ENCODE measurements at places on chromosomes 16 and 17.

GRCh38 chr17:11645426-11645825, 47.2 kb downstream of the DNAH9 start:
- no peak for DNase-seq

DNA sequence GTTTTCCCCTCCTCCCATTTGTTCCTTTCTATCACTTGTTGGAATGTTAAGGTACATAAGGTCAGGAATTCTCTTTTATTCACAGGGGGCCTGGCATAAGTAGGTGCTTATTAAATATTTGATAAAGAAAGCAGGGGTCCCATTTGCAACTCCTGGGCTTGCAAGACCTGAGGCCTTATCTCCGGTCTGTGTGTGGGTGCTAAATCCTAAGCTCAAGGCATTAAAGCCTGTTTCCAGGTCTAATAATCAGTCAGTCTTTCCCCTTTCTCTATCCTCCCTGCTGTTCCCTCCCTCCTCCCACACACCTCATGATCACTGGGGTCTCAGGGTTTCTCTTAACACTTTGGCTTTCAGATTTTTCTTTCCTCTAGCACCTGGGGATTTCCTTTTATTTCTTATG, 17.1 kb downstream of the NTN1 start:
- no peak for DNase-seq

- DNase-seq = no peak
Measured at GRCh38 chr17:34765291-34765690, 185.9 kb downstream of the TMEM132E start.

DNA sequence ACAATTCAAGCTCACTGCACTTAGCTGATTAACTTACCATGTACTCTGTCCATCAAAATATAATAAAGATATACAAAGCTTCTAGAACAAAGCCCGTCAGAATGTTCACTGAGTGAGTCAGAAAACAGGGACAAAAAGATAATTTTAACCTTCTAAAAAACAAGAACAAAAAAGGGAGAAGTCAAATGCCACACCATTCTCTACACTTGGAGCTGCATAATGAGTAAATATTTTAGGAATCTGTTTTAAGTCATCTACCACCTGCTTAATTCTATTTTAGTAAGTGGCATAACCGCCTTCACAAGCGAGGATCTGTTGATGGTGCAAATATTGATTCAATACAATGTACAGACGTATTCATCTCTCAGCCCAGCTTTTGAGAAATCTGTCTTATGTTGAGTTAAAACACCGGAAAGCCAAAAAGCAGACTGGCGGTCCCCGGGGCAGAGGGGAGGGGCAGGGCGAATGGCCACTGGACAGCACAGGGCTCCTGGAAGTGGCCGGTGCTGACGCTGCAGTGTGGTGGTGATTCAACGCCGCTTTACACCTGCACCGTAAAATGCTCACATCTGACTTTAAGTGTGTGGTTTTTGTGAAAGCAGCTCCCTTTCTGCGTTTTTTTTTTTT, 20.1 kb downstream of the RAB40B start:
- no peak for DNase-seq

DNA sequence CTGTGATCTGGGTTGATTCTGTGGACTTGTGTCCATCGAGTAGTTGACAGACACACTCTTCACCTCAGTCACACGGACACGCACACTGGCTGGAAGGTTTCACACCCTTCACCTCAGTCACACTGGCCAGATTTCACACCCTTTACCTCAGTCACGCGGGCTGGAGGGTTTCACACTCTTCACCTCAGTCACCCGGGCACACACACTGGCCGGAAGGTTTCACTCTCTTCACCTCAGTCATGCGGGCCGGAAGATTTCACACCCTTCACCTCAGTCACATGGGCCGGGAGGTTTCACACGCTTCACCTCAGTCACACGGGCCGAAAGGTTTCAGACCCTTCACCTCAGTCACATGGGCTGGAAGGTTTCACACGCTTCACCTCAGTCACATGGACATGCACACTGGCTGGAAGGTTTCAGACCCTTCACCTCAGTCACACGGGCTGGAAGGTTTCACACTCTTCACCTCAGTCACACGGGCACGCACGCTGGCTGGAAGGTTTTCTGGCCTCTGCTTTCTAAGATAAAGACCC, 96.2 kb downstream of the PGS1 start:
- no peak for DNase-seq

GRCh38 chr17:61402073-61402541, 2.5 kb downstream of the TBX2 start:
- no peak for DNase-seq

DNA sequence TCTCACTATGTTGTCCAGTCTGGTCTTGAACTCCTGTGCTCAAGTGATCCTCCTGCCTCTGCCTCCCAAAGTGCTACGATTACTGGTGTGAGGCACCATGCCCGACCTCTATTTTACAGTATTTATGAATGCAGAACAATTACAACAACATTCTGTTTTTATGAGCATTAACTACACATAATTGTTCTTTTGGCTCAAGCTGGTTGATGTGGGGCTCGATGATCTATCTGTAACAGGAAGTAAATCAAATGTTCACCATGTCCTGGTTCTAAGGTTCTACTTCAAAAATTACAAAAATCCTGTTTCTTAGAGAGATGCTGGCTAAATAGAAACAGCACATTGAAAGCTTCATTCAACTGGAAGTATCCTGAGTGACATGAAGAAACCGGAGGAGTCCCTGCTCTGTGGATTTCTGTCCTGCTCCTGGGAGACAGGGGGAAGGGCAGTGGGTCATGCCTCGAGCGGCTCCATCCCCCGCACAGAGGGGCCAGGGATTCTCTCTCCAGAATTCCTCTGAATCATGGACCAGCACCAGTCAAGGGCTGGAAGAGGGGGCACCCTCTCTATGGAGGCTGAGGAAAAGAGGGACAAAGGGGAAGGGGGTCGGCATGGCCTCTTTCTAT, 31.5 kb downstream of the FA2H start:
- no peak for DNase-seq

DNA sequence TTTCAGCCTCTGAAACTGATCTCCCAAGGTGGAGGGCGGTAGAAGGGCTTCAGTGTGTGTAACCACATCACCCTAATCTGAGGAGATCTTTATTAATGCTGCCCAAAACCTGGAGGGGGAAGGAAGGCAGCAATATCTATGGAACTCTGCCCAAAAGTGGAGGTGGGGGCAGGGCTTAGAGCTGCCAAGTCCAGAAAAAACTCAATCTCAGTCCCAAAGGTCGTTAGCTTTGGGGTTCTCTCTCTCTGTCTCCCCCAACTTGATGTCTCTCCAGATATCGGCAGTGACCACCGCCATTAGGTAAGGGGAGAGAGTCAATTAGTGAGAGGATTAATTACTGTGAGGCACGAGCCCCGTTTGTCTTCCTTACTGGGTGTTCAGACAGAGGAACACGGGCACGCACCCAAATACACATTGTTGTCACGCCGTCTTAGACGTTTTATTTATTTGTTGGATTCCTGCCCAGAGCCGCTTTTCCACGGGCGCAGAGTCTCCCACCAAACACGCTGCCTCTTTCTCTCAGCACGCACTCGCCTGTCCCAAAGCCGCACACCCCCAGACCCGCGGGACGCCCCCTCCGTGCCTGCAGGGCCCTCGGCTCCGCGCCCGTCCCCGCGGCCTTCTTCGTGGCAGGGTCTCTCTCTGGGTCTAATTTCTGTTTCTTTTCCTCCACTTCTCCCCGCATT, 5.4 kb upstream of the LHX1 start:
- DNase-seq = peak; percentile 22

DNA sequence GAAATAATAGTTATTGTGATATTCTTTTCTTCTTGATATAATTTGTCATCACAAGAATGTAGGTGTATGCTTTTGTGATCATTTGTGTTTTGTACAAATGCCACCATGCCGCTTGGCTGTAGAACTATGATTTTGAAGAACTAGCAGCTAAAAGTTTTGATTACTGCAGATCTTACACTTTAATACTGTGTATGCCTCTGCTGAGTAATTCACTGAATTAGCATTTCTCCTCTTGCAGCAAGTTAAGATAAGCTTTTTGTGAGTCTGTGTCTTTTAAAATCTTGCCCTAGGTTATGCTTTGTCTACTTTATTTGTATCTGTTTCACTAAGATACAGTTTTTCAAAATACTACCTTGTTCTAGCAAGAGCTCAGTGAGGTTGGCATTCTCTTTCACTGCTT, 326.5 kb upstream of the TBX2 start:
- DNase-seq = no peak

GRCh38 chr16:84138824-84139627, 6.0 kb downstream of the HSDL1 start:
- peak; percentile 35 for DNase-seq

- no peak for DNase-seq
Measured at GRCh38 chr17:33469421-33469820, 176.3 kb upstream of the ASIC2 start.

DNA sequence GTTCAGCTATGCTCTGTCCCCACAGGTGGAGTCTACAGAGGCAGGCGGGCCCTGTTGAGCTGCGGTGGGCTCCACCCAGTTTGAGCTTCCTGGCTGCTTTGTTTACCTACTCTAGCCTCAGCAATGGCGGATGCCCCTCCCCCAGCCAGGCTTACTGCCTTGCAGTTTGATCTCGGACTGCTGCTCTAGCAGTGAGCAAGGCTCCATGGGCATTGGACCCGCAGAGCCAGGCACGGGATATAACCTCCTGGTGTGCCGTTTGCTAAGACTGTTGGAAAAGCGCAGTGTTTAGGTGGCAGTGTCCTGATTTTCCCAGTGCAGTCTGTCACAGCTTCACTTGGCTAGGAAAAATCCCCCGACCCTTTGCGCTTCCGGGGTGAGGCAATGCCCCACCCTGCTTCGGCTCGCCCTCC, 89.1 kb downstream of the BCAS3 start:
- DNase-seq = no peak

DNA sequence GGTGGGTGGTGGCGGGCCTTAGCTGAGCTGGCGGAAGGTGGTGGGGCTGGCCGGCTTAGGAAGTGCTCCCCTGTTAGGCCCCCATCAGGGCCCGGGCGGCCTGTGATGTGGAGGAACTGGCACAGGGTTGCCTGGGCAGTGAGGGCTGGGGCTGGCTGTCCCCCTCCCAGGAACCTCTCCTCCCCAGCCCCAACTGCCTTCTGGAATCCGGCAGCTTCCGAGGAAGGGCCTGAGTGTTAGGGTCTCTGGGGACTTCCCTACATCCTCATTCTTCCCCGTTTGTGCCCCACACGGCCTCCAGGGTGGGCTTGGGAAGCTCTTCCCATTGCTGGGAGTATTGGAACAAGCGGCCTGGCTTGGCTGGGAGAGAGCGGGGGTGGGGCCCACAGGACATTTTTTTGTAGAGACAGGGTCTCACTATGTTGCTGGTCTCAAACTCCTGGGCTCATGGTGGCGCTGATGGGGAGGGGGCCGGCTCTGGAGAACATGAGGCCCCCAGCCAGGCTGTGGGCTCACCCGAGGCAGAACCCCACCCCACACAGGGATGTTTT, 89.9 kb upstream of the CIBAR2 start:
- DNase-seq = peak; percentile 25

GRCh38 chr16:10980813-10981212, 36.4 kb downstream of the CLEC16A start:
- no peak for DNase-seq

DNA sequence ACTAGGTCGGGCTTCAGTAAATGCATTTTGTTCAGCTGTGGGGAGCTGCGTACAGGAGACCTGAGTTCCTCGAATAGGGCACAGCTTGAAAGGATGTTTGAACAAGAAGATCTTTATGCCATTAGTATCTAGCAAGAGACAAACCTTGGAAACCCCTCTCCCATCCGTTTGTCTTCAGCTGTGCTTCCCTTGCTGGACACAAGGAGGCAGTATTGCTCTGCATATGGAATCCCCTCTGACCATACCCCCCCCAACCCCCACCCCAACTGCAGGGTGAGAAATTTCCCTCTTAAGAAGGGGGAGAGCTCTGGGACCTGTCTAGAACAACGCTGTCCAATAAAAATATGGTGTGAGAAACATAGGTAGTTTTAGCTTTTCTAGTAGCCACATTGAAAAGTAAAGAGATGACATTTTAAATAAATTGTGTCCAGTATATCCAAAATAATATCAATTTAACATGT, 1.6 kb downstream of the MRM1 start:
- peak; percentile 71 for DNase-seq

DNA sequence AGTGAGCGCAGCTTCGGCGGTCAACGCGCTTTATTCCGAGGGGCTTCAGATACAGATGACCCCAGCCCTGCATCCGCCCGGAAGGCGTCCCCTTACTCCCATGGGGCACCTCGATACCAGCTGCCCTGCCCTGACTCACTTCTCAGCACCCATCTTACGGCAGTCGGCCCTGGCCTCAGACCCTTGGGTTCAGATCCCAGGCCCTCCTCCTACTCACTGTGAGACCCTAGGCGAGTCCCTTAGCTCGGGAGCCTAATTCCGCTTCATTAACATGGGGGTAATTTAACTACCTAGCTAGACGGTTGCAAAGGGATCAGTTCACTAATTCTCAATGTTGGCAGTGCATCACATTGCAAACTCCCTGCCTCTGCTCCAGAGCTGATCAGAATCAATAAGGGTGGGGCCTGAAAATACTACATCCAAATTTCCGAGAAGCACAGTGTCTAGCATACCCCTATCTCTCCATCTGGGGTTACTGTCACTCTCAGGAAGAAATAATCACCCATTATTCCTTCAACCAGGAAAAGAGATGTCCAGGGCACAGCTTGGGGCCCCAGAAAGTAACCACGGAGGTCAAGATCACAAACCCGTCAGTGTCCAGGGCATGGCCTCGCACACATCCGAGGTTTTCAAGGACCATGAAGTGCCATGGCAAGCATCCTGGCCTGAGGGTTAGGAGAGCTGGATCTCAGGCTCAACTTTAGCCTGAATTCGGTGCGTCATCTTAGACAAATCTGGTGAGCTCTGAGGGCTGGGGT, 415 bp upstream of the FLOT2 start:
- no peak for DNase-seq

DNA sequence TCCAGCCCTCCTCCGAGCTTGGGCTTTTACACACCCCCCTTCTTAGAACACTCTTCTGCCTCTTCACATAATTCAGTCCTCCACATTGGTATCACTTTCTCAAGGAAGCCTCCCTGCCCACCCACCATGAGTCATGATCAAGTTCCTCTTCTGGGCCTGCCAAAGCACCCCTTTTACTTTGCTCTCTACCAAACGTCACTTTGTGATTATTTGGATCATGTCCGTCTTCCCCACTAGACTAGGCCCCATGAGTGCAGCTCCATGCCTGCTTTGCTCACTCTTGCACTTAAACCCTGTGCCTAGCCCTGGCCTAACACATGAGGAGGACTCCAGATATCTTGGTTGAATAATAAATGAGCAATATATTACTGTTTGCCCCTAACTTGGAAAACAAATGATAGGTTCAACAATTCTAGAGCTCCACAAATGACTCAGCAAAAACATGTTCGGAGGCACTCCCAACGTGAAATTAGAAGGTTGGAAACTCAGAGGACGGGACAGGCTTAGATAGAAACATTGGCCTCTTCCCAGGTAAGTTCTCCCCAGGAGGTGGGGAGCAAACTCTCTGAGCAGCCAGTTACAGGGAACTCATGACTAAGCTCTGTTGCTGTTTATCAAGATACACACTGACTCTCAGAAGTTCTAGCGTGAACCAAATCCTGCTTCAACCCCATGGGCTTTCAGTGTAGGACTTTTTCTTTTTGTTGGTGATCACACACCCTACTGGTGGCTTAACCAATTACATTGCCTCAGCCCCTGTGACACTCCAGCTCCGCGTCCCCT, 28.3 kb downstream of the G6PC1 start:
- DNase-seq = peak; percentile 71

All from fibroblast of skin of right biceps (primary cell).